ENCODE measurements at places on chromosomes 1 and 21.

GRCh38 chr1:41799723-41800122, 119.0 kb downstream of the HIVEP3 start:
- no peak for DNase-seq

DNA sequence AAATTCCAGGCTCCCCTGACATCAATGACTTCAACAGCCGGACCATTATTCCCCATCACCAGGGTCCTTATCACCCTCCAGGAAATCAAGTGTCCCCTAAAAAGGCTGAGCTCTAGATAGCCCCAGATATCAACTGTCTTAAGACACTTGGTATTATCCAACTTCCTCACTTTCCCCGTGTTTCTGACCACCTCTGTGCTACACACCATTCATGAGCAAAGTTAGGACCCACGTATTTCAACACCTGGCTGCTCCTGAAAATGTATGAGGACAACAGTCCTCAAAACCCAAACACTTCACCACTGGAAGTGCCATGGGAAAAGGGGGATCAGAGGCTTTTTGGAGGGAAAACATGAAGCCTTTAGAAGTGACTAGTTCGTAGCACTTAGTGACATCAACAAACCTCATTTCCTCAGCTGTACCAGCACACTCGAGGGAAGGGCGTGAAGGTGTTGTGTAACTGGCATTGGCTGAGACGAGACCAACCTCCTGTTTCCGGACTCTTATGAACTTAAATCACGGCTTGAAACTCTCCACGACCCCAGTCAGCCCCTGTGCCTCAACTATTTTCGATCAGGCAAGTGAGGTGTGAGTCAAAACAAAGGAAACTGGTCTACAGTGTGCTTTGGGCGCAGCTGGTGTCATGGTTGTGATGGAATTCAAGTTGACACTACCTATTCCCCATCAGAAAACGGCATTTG, 4.1 kb upstream of the CHD5 start:
- DNase-seq = no peak

GRCh38 chr1:204945565-204945977, 74.9 kb downstream of the NFASC start:
- no peak for DNase-seq

GRCh38 chr1:232483826-232484225, 146.1 kb downstream of the SIPA1L2 start:
- DNase-seq = no peak

GRCh38 chr1:45490121-45490625, 790 bp downstream of the TESK2 start:
- no peak for DNase-seq

GRCh38 chr1:76330991-76331603, 256.6 kb downstream of the ST6GALNAC3 start:
- no peak for DNase-seq

DNA sequence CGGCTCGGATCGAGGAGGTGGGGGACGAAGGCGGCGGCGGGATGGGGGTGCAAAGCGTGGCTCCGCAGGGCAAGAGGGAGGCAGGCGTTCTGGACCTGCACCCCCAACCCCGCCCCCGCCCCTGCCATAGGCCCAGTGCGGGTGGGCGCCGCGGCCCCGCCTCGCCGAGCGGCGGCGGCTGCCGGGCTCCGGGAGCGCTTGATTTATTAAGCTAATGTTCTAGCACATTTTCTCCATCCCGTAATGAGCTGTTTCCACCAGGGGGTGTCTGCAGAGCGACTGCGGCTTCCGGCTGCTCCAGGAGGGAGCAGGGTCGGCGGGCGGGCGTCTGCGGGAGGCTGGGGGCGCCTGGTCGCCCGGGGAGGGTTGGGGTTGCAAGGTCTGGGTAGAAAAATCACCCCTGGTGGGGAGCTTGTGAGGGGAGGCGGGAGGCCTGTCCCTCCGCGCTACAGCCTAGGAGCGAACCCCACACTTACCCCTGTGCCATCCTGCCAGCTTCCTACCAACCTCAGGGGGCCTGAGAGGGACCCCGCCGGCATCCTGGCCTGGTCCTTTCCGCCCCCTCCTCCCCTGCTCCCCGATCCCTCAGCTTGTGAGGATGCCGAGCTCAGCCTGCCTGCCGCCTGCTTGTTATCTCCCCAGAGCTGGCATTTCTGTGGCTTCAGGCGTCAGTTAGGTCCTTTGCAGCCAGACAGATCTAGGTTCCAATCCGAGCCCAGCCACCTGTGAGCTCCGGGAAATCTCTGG, 48.5 kb upstream of the ACOT11 start:
- no peak for DNase-seq

GRCh38 chr1:23598424-23598823, 39.1 kb upstream of the ID3 start:
- DNase-seq = no peak

- no peak for DNase-seq
Measured at GRCh38 chr1:236861560-236862218, 66.6 kb downstream of the MTR start.

DNA sequence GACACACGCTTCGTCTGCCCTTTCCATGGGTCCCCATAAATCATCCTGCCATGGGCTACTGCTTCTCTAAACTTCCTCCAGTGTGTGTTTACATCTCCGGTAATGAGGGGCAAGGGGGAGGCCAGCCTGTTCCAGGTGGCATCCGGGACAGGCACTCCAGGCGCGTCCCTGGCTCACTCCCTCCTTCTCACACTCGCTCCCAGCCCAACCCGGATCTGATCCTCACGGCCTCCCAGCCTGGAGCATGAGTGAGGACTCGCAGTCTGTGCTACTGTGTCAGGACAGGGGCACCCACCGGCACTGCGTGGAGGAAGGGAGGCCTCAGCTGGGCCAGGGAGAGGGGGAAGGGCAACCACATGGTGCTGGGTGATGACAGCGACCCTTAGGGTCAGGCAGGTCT, 225.4 kb downstream of the TRABD2B start:
- no peak for DNase-seq

DNA sequence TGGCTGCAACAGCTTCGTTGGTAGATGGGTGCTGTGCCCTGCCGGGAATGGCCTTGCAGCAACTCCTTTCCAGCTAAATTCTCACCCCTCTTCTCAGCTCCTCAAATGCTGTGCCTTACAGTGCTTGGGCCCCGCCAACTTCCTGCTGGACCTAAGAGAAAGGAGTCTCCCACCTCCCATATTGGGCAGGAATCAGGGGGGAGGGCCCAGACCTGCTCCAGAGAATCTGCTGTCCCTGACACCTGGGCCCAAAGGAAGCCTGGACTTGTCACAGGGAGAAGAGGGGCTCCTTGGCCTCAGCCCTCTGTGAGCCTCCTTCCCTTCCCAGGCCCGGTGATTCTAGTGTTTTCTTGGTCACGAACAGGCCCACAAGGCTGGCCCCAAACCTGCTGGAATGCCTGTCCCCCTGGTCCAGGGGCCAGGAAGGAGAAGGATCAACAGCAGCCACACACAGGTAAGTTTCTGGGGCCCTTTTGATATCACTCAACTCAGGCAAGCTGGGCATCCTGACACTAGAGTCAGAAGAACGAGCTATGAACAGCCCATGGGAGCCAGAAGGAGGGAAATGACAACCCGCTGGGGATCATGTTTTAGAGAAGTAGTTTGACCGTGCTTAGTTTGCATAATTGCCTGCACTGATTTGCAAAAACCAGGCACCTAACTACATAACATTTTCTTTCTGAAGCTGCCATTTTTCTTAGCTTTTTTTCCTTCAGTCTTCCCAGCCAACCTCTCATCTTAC, 86.2 kb downstream of the CD247 start:
- DNase-seq = no peak

- DNase-seq = no peak
Measured at GRCh38 chr1:39305555-39305954, 101.1 kb downstream of the MACF1 start.

- DNase-seq = no peak
Measured at GRCh38 chr1:85628791-85629531, 48.4 kb downstream of the CCN1 start.

GRCh38 chr1:44625348-44625747, 48.9 kb downstream of the TMEM53 start:
- DNase-seq = no peak

GRCh38 chr1:215584389-215584788, 17.3 kb downstream of the KCTD3 start:
- DNase-seq = no peak
